ENCODE measurements at places on chromosomes 7 and 10. TPM values are rescaled to one million over a fixed set of nuclear protein-coding genes. Genes with fewer than 3 reads are reported as not detected.

Gene RSPH10B2
- total RNA-seq, result not detected

Gene ST8SIA6
- 0.07 TPM for total RNA-seq

Gene CLCN1
- total RNA-seq, result not detected

Gene PROSER2
- 41.4 TPM for total RNA-seq

Gene HOXA1
- total RNA-seq, result 4.0 TPM

Gene SEC61G
- total RNA-seq, result 348 TPM

Gene MYH16
- 0.87 TPM for total RNA-seq

Gene CTAGE15
- total RNA-seq, result not detected

Gene ADAMTS14
- 0.12 TPM for total RNA-seq

Gene VWA2
- not detected for total RNA-seq

Gene ACHE
- 2.0 TPM for total RNA-seq

Gene EGFR
- 139 TPM for total RNA-seq

Gene PRKAR2B
- total RNA-seq, result 3.7 TPM

Gene ZNF679
- not detected for total RNA-seq

Gene PDZD7
- total RNA-seq, result 1.2 TPM

Gene ADAM8
- 2.2 TPM for total RNA-seq

Gene KIF11
- 36.9 TPM for total RNA-seq

Gene KNDC1
- total RNA-seq, result 1.8 TPM

Gene NPSR1
- total RNA-seq, result not detected

Gene GPR37
- total RNA-seq, result 0.71 TPM

Gene CYP26C1
- total RNA-seq, result not detected

Gene ADRB1
- total RNA-seq, result 0.94 TPM

Gene C10orf67
- 0.10 TPM for total RNA-seq

Gene PTPRE
- 3.0 TPM for total RNA-seq

Gene PLA2G12B
- total RNA-seq, result not detected

Gene YKT6
- 119 TPM for total RNA-seq

Gene VWDE
- total RNA-seq, result 0.31 TPM

Gene CH25H
- total RNA-seq, result 0.09 TPM

Gene BNIP3
- 41.0 TPM for total RNA-seq

Gene INSYN2A
- total RNA-seq, result 1.5 TPM

Gene THNSL1
- total RNA-seq, result 4.1 TPM

Gene SORBS1
- total RNA-seq, result 0.91 TPM

Gene PSD
- total RNA-seq, result 0.41 TPM

Gene PDE6C
- total RNA-seq, result not detected

Gene ANKRD1
- 4.4 TPM for total RNA-seq

Gene GSTO2
- 1.4 TPM for total RNA-seq

Gene ITPRIP
- total RNA-seq, result 73.2 TPM

Gene TSPAN12
- 0.53 TPM for total RNA-seq
